Stimulated activated CD8-positive, alpha-beta memory T cell treated with anti-CD3 and anti-CD28 coated beads, Interleukin-7, amount 100 ng/mL, for 1 hour (primary cell): ENCODE measurements at places on chromosomes 6 and 20.

GRCh38 chr6:2433711-2434110 is 188.3 kb upstream of the GMDS start:
- DNase-seq, result no peak

DNA sequence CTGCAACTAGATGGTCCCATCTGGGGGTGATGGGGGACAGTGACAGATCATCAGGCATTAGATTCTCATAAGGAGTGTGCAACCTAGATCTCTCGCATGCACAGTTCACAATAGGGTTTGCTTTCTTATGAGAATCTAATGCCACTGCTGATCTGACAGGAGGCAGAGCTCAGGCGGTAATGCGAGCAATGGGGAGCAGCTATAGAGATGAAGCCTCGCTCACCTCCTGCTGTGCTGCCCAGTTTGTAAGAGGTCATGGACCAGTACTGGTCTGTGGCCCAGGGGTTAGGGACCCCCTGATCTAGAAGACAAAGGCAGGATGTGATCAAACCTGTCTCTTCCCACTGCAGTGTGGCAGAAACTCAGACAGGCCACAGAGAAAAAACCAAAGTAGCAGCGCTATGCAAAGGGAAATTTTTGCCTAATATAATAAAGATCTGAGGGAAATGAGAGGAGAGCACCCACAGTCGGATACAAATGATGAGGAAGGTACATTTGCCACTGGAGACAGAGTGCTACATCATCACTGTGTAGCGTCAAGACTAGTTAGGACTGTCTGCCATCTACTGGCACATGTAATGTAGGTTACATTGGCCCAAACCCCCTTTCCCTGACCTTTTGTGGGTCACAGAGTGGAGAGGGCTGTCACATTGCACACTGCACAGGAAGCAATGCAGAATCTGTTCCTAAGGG is 4.1 kb upstream of the LY86 start:
- DNase-seq, result no peak

DNA sequence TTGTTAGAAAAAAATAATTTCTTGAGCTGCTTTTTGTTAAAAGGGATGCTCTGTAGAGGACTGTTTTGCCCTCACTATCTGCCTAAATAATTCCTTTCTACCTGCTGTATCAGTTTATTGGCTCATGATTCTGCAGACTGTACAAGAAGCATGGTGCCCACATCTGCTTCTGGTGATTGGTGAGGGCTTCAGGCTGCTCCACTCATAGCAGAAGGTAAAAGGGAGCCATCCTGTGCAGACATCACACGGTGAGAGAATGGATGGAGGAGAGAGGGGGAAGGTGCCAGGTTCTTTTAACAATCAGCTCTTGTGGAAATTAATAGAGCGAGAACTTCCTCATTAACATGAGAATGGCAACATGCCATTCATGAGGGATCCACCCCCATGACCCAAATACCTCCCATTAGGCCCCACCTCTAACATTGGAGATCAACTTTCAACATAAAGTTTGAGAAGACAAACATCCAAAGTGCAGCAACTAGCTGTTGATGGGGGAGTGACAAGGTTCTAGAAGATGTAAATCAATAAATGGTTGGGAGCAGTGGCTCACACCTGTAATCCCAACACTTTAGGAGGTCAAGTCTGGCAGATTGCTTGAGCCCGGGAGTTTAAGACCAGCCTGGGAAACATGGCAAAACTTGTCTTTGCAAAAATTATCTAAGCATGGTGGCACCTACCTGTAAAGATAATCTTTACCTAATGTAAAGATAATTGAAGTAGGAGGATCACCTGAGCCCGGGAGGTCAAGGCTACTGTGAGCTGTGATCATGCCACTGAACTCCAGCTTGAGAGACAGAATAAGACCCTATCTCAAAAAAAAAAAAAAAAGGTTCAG is 15.7 kb upstream of the AHCY start:
- no peak for DNase-seq

GRCh38 chr6:151060096-151060765 is 179.5 kb upstream of the AKAP12 start:
- no peak for DNase-seq
